ENCODE measurements at places on chromosomes 13 and 19. TPM values are rescaled to one million over a fixed set of nuclear protein-coding genes. Genes with fewer than 3 reads are reported as not detected.

DNA sequence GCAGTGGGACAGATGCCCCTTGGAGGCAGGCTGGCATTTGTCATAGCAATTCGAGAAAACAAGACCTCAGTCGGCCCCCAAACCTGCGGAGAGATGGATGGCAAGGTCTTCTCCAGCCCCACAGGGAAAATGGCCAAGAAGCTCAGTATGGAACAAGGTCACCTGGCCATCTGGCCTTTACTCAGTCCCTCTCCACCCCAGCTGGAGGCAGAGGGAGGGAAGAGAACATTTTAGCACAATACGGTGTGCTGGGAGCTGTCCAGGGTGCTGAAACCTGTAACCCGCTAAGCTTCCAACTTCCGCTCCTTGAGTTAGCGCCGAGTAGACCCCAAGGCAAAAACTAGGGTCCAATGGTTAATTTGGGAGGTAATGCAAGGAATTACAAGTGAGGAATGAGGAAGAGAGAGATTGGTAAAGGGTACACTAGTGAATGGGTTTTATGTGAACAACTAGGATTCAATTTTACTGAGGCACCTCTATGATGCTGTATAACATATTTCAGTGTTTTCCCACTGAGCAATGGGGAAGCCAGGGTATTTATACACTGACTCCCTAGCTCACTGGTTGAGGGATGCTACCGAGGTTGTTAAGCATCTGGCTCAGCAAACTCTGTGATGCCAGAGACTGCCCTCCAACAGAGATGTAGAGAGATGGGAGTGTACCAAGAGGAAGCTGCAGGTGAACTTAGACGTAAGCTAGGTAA, 64.3 kb downstream of the CACNA1A start:
- peak; percentile 38 for DNase-seq

DNA sequence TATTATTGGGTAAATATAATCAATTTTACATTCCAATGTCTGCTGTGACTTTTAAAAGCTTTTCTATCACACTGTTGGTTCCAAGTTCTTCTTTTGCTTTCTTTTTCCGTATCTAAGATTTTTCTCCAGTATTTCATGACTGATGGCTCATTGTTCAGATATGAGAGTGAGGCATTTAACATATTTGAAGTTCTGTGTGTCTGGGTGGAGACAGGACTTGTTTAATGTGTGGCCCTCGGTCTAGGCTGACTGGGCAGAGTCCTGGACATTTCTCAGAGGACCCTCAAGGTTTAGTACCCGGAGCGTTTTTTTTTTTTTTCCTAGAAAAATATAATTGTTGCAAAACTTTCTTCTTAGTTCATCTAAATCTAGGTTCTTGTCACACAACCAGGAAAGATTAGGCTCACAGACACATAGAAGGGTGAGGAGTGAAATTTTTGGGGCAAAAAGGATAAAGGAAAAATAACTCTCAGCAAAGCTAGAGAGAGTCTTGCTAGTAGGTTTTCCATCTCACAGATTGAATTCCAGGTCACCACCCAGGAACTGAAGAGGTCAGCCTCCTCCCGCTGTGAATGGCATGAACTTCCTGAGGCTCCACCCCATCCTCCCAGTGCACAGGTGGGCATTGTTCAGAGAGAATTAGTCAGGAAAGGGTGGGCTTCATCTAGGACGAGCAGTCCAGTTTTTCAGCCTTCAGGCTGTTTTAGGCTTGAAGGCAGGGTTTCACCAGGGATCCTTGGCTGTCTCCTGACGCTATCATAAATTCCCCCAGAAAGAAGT, 1002.4 kb upstream of the PCDH9 start:
- DNase-seq, result no peak

DNA sequence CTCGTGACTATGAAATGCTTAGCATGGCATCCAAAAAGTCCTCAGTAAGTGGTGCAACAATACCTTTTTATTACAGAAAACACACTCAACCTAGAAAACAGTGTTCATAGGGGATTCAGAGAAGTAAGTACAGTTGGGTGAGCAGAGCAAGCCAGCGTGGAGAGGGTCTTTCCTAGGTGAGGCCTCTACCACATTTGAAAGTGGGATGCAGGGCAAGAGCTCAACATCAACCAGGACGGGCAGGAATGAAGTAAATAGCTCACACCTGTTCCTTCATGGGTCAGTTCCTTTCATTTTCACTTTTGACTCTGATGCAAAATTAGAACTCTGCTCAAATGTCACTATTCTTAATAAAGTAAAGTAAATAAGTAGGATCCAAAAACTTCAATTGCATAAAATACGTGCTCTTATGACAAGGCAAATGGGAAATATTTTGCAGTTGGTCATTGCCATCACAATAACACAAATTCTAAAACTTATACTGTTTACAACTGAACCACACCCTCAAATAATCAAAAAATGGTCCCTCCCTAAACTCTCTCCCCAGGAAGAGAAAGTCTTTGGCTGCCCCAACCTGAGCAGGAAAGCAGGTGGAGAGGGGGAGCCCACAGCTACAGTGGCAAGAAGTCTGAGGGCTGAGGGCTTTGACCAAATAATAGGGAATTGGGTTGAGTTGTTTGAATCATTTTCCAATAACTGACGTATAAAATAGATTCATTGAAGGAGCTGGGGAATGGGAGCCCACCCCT, 20.2 kb downstream of the CHAMP1 start:
- no peak for DNase-seq

- DNase-seq, result peak; percentile 95
Observed at GRCh38 chr19:55086730-55087541, 11.3 kb downstream of the EPS8L1 start.

DNA sequence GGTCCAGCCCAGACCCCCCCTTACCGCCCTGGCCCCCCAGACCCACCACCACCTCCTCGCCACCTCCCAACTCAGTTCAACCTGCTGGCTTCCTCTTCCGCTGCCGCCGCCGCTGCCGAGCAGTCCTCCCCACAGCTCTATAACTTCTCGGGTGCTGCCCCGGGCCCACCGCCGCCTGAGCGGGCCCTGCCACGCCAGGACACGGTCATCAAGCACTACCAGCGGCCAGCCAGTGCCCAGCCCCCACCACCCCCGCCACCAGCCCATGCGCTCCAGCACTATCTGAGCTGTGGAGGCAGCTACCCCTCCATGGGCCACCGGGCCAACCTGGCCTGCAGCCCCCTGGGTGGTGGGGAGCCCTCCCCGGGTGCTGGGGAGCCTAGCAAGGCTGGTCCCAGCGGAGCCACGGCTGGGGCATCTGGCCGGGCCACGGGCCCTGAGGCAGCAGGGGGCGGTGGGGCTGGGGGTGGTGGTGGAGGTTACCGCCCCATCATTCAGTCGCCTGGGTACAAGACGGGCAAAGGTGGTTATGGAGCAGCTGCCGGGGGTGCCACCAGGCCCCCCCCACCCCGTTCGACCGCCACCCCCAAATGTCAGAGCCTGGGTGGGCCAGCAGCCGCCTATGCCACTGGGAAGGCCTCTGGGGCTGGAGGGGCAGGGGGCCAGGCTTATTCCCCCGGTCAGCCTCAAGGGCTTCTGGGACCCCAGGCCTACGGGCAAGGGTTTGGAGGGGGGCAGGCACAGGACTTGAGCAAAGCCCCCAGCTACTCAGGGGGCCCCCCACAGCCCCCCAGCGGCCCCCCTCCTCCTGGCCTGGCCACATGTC, 4.2 kb downstream of the PRR12 start:
- no peak for DNase-seq

DNA sequence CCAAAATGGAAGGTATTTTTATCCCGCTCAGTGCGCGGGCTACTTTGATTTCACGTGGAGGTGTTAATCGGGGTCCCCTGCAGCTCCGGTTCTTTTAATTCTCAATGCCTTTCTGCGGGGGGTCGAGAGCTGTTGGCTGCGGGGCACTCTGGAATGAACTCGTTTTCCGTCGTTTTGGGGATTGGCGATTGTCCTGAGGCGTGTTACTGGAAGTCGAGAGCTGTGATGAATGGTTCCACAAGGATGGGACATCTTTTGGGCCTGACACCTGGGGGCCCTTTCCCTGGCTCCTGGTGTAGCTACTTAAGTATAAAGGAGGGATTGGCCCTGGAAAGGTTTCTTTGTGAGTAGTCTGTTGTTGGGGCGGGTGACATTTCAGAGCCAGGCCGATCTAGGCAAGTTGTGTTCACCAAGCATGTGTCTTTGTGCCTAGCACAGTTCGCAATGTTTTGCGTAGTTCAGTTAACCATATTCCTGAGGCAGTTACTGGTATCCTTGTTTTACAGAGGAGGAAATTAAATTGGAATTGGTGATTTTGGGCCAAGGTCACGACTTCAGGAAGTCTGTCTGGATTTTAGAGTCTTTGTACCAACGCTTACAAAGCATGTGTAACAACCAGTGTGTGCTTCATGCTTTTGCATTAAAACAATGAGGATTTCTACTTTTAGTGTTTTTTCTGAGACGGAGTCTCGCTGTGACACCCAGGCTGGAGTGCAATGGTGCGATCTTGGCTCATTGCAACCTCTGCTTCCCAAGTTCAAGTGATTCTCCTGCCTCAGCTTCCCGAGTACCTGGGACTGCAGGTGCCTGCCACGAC, 846 bp downstream of the RPL13A start:
- no peak for DNase-seq

GRCh38 chr19:1065606-1066109, 1.3 kb upstream of the ARHGAP45 start:
- peak; percentile 84 for DNase-seq

DNA sequence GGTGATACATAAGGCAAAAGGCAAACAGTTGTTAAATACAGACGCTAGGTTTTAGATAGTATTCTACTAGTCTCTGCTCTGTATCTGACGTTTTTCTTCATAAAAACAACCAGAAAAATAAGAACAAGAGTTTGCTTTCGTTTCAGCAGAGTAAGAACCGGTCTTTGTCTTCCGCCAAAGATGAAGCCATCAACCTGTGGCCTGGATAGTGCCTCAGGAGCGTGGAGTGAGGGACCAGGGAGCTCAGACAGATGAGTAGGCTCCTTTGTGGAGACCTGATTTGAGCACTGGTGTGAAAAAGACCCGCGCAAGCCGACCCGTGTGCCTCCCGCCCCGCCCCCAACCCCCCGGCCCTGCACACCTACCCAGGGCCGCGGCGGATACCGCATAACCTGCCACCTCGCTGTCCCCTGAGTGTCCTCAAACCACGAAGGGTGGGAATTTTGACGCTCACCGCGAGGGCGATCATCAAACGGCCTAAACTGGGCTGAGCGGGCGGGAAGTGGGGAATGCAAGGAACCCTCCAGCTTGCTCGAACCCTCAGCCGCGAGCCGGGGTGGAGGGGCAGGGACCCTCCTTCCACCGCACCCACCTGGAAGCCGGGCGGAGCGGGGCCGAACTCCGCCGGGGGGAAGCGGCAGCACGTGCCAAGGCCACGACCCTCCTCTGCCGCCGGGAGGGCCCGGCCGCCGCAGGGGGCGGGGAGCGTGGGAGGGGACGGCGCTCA, 866 bp upstream of the LMO7 start:
- DNase-seq, result no peak

DNA sequence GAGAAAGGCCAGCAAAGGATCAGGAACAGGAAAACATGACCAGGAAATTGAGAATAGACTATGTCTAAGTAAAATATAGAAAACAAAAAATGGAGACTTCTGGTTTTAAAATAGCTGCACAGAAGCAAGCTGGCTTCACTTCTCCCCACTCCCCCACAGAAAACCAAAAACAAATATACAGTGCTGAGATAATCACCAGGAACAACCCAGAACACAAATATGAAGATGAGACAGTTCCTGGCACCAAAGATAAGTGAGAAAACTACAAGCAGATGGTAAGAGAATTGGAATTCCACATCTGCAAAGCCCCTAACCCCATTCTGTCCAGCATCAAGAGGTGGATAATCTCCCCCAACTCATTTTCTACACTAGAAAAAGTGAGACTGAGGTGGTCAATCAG, 397.7 kb downstream of the SUCLA2 start:
- no peak for DNase-seq

GRCh38 chr19:12689581-12690216, 1.9 kb downstream of the GNG14 start:
- DNase-seq, result no peak

DNA sequence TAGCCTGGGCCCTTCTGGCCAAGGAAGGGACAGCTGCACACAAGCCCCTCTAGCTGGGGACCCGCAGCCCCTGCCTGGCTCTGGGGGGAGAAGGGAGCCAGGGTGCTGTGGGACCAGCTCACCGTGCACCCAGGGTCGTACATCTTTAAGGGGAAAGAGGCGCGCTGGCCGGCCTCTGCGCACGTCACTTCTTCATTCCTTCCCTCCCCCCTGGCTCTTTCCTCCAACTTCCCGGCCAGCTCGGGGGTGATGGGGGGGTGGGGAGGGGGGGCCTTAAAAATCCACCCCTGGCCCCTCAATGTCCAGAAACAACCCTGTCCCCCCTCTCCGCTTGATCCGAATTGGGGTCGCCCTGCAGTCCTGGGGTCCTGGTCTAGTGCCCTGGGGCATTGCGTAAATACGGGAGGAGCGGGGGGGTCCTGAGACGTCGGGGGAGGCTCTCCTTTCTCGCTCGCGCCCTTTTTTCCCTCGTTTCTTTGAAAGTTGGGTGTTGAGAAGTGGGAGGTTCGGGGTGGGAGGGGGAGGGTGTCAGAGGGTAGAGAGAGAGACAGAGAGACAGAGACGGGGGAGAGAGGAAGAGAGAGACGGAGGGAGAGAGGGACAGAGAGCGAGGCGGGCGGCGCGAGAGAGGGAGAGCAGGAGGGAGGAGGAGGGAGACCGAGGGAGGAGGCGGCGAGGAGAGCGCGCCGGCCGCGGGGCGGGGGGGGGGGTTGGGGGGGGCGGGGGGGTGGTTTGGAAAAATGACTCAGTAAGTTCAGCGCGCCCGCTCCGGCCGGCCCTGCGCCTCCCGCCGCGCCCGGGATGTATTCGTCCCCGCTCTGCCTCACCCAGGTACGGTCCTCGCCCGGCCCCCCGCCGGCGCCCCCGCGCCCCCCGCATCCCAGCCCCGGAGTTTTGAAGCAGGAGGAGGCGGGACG, at the start of gene NFIC:
NFIC (plus strand) TSS at position 748 of the 917 bp plus-strand sequence; CDS start at position 802, 54 bp downstream.
- DNase-seq, result peak; percentile 86

- DNase-seq, result no peak
Observed at GRCh38 chr13:97856304-97856675, 97.2 kb upstream of the IPO5 start.

DNA sequence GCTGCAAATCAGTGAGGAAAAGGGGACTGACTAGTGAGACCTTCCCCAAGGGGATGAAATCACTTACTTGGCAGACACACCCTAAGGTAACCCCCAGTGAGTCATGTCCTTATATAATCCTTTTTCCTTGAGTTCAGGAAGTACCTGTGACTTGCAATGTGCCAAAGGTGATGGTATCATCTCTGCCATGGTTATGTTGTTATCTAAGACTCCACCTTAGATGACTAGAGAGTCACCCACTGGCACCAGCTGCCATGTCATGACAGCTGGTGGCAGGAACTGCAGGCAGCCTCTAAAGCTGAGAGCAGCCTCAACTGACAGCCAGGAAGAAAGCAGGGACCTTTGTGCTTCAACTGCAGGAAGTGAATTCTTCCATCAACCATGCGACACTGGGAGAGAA, 12.5 kb downstream of the PBX4 start:
- peak; percentile 75 for DNase-seq

DNA sequence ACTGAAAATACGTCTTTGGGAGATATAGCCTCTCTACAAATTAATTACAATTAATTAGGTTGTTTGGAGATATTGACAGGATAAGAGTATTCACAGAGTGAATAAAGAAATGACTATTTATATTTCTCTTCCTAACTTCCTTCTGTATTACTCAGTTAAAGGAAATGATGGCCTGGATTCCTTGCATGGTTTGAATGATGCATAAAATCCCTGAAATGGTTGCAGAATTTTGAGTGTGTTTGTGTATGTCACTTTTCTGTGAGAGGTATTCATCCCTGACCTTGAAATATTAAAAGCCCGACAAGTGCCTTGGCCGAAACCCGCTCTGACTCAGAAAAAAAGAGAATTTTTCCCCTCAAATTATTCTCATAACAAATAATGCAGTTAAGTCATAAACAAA, 90.0 kb downstream of the PDS5B start:
- DNase-seq, result no peak

The KATNAL1 gene
- total RNA-seq, result 28.2 TPM

The IGLON5 gene
- not detected for total RNA-seq

The MYH14 gene
- total RNA-seq, result not detected

The MISP3 gene
- total RNA-seq, result 2.2 TPM

The PROZ gene
- total RNA-seq, result not detected

All from M059J (cell line).